ENCODE measurements at places on chromosomes 6 and 20. TPM values are rescaled to one million over a fixed set of nuclear protein-coding genes. Genes with fewer than 3 reads are reported as not detected.

DNA sequence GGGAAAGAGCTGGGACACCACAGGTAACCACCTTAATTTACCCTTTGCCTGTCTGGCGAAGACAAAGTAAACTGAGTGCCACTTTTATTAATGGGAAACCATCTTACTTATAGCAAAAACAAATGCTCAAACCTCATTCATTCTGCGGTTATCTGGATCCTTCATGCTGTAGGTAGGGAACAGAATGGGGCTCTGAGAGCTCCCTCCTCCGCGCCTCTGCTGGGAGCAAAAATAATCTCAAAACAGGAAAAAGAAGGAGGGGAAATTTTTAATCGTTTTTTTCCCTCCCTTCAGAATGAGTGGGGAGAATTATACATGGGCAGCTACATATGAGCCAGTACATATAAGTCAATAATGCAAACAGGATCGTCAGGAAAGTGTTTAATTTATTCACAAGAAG, 177.3 kb downstream of the GMPR start:
- DNase-seq: no peak

The MUC22 gene
- not detected for total RNA-seq

GRCh38 chr6:71298459-71298858, 9.8 kb downstream of the OGFRL1 start:
- DNase-seq: no peak

- no peak for DNase-seq
Observed at GRCh38 chr6:84074988-84075781, 41.6 kb downstream of the MRAP2 start.

The PSORS1C1 gene
- not detected for total RNA-seq

Measured in activated naive CD8-positive, alpha-beta T cell treated with anti-CD3 and anti-CD28 coated beads for 36 hours (primary cell).